RPMI7951 (cell line): ENCODE measurements at places on chromosomes 6 and 20. TPM values are rescaled to one million over a fixed set of nuclear protein-coding genes. Genes with fewer than 3 reads are reported as not detected.

DNA sequence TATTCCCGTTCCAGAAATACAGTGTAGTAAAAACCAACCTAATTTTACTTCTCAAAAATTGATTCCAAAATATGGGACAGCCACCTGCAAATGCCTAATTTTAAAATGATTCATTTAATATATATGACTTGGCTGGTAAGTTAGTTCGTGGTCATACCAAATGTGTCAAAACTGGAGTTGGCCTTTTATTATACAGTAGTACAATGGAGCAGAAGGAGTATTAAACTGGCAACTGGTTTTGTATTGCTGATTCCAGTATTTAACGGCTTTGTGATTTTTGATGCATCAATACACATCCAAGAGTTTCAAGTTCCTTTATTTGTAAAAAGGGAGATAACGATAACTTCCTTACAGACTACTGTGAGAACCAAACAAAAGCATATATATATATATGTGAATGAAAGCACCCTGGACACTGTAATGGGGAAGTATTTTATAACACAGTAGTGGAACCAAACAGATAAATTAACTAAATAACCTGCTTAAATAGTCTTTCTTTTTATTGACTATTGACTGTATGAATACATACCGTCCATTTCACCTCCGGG is 24.8 kb downstream of the SAMHD1 start:
- DNase-seq = no peak

DNA sequence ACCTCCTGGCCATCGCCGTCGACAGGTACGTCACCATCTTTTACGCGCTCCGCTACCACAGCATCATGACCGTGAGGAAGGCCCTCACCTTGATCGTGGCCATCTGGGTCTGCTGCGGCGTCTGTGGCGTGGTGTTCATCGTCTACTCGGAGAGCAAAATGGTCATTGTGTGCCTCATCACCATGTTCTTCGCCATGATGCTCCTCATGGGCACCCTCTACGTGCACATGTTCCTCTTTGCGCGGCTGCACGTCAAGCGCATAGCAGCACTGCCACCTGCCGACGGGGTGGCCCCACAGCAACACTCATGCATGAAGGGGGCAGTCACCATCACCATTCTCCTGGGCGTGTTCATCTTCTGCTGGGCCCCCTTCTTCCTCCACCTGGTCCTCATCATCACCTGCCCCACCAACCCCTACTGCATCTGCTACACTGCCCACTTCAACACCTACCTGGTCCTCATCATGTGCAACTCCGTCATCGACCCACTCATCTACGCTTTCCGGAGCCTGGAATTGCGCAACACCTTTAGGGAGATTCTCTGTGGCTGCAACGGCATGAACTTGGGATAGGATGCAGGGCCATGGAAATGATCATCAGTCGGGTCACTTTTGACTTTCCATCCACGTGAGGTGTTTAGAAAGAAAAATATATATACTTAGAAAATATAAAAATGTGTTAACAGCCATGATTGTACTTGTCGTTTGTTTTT is 868 bp downstream of the MC3R start:
- peak; percentile 34 for DNase-seq

DNA sequence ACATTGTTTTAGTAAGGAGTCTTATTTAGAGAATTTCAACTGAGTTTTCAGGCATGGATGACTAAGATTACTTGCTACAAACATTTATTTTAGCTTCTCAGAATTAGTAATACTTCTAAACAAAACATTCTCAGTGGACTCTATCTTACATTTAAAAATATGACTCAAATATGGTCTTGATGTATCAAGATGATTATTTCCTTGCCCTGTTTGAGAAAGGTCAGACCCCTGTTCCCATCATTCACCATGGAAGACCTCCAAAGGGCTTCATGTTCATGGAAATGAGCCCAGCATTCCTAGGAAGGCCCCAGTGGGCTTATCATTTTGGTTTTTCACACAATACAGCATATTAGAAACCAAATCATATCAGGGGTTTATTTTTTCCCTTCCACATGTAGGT is 24.6 kb upstream of the TRPC4AP start:
- DNase-seq = no peak

- no peak for DNase-seq
Measured at GRCh38 chr6:74510878-74511277, 695.0 kb downstream of the COL12A1 start.

KIF25 gene
- 0.36 and 0.39 TPM in 2 replicates for total RNA-seq

- DNase-seq = no peak
Measured at GRCh38 chr20:45860560-45861220, 3.3 kb downstream of the ZSWIM3 start.
